ENCODE measurements at places on chromosomes 2 and 18.

DNA sequence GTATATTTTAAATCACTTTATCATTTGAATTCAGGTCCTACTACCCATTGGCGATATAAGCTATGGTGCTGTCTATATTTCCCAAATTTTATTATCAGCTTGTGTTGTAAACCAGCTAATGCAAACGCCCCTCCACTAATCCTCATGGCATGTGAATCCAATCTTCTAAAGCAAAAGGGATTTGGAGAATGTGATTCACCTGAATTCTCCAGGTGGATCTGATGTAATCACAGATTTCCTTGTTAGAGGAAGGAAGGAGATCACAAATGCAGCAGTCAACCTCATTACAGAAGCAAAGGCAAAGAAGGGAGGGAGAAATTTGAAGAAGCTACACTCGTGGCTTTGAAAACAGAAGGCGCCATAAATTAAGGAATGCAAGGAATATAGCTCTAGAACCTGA, 431.1 kb upstream of the CDH19 start:
- DNase-seq: no peak

GRCh38 chr2:156470975-156471583, 34.9 kb downstream of the GPD2 start:
- DNase-seq: no peak

DNA sequence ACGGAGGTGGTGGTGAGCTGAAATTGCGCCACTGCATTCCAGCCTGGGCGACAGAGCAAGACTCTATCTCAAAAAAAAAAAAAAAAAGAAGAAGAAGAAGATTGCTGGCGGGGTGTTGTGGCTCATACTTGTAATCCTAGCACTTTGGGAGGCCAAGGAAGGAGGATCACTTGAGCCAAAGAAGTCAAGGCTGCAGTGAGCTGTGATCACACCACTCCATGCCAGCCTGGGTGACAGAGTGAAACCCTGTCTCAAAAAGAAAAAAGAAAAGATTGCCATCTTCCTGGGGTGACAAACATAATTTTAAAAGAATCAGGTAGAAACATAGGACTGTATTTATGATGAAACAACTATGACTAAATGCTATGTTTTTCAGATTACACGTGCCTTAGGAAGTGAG, 55.1 kb upstream of the EML4 start:
- no peak for DNase-seq

DNA sequence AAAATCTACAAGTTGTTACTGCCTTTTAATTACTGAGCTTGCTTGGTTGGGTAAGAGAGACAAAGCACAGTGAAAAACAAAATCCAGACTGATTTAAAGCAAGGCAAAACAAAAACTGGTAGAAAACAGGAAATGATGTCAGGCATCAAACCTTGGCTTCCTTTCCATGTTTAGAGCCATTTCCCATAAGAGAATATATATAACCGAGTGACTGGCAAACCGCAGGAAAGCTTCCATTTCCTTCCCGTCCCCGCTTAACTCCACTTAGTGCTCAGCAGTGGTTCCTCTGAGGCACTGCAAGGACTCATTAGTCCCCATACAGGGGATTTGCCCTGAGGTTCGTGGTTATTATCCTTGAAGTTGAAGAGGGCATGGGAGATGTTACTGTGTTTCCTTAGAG, 446.3 kb downstream of the LPIN1 start:
- DNase-seq: no peak

- DNase-seq: no peak
Measured at GRCh38 chr2:168692132-168692744, 110.2 kb upstream of the NOSTRIN start.

GRCh38 chr2:64354857-64355680, 98.9 kb upstream of the LGALSL start:
- DNase-seq: no peak

DNA sequence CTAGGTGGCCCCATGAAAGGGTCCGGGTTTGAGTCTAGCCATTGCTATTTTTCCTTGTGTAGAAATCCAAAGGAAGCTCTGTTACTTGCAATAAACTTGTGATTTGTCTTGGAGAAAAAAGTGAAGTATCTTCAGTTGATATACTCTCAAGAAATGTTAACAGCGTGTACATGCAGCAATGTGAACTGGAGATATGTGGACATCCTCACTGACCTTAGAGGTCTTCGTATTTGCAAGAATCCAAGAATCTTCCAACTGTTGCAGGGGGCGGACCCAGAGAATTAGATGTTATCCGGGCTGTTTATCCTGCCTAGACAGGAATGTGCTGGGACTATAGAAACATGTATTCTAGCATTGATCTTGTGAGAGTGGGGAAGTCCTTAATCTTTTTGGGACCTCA, 187.6 kb downstream of the KCNS3 start:
- DNase-seq: no peak

DNA sequence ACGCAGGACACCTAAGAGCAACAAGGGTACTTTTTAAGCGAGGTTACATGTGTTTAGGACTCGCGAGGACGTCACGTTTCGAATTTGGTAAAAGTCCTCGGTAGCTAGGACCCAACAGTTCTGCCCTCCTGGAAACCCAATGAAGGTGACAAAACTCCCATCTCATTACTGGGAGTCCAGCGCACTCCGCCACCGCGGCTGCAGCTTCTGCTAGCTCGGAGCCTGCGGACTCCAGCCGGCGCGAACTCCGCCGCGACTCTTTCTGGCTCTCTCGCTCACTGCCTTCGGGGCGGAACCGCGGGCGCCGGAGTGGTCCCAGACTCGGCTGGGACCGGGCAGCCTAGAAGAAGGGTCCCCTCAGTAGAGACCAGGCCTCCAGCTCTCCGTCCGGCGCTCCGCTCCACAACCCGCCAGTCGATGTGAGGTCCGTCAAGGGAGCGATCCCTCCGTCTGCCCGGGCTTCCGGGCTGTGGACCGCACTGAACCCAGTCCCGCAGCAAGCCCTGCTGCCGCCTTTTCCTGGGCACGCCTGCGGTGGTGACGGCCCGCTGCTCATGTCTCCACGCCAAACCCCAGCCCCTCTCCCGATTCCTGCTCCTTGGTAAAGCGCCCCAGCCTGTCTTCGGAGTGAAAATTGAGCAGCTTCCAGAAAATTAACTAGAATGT, 3.0 kb upstream of the OSR1 start:
- DNase-seq: no peak

- no peak for DNase-seq
Measured at GRCh38 chr2:231745303-231746038, 35.6 kb downstream of the PDE6D start.

GRCh38 chr2:236562434-236562833, 7.2 kb upstream of the ACKR3 start:
- no peak for DNase-seq

DNA sequence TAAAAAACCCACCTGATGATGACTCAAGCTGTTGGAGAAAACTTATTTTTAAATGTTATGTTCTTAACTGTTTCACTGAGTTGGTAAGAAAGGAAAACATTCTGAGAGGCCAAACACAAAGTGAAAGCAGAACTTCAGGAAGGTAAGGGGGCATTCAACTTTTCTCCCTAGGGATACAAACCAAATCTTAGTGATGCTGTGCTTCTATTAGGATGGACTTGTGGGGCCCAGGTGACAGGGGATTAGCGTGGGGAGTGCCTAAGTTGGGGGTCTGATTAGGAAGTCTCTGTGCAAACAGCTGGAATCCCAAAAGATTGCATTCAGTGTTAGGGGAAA, 18.5 kb downstream of the PDCL3 start:
- no peak for DNase-seq

GRCh38 chr2:151799886-151800292, 28.3 kb downstream of the ARL5A start:
- DNase-seq: no peak

DNA sequence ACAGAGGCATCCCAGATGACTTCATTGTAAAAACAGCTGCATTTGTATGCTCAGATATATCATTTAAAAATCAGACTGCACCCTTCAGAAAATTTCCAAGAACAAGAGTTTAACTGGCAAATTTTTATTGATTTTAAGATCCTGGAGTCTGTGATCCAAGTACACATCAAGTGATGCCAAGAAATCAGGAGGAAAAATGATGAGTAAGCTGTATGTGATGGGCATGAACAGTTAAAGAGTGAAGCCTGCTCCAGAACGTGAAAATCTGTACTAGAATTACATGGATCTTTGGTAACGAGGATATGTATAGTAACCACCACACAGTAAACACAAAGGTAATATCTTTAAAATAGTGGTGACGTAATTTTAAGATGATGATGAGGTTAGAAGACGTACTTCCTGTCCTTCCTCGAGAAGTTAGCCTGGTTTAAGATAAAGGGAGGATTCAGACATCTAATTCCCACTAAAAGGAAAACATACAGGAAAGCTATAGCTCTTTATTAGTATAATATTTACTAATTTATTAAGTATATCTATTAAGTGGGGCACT, 1374.3 kb upstream of the DDX18 start:
- no peak for DNase-seq

GRCh38 chr18:9494778-9495331, 19.5 kb downstream of the RALBP1 start:
- DNase-seq: no peak

GRCh38 chr2:68157402-68158133, at the start of gene PNO1:
PNO1 (plus strand) TSS chr2:68157888; CDS start chr2:68157935, 47 bp downstream.
- DNase-seq: peak; percentile 85

DNA sequence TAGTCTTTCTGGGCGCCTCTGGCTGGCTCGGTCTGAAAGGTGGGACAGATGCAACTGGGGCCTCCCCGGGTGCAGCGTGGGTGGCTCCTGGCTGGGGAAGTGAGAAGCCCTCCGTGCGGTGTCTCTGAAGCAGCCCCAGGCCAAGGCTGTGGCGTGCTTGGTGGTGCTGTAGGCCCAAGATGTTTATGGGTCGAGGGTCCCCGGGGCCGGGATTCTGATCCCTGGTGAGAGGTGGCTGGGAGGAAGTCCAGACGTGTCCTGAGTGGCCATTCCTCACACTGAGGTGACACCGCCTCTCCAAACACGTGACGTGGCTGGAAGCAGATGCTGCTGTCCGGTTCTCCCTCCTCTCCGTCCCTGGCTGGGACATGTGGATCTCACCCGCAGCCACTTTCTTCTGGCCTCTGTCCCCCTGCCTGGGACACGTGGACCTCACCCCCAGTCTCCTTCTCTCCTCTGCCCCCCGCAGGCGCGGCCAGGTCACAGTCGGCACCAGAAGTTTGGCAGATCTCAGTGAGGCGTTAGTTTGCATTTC, 12.6 kb downstream of the RTP5 start:
- no peak for DNase-seq

DNA sequence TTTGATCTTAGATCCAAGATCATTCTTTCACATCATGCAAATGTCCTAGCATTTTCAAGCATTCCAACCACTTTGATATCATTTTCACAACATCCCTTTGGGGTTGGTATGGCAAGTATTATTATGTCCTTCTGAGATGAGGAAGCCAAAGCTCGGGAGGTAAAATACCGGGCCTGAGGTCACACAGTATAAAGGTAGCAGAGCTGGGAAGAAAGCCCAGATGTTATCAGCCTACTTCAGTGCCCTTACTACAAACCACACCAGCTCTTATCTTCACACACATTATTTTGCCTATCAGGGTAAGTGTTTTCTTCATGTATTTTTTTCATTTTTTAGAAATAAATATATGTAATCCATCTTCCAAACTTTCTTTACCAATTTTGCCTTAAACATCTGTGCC, 4.2 kb upstream of the B4GALT6 start:
- DNase-seq: no peak

- no peak for DNase-seq
Measured at GRCh38 chr2:157830696-157831570, 45.2 kb downstream of the ACVR1 start.

DNA sequence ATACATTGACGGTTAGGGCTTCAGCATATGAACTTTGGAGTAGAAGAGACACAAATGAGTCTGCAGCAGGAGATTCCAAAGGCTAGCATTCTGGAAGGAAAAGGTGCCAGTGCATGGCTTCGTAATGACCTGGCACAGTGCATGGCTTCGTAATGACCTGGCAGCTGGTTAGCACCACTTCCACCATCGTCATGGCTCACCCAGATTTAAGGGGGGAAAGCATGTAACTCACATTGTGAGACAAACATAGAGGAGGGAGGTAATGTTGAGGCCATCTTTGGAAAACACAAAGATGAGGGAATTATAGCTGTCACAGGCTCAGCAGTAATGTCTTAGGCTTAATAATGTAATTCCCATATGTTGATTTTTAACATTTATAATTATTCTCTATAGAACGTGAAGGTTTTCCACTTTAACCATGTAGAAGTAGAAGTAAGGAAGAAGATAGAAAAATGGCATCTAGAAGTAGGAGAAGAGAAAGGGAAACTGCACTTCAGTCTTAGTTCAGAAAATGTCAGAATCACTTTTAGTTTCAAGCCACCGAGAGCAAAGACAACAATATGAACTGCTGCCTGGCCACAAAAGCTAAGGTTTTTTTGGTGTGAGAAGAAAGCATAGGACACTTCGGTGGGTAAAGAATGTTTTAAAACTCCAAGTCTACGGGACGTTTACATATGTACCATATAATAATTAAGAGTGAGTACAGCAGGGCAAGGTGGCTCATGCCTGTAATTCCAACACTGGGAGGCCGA, 6.8 kb upstream of the STK25 start:
- no peak for DNase-seq

GRCh38 chr2:208541989-208542464, 135.4 kb downstream of the PTH2R start:
- DNase-seq: no peak

DNA sequence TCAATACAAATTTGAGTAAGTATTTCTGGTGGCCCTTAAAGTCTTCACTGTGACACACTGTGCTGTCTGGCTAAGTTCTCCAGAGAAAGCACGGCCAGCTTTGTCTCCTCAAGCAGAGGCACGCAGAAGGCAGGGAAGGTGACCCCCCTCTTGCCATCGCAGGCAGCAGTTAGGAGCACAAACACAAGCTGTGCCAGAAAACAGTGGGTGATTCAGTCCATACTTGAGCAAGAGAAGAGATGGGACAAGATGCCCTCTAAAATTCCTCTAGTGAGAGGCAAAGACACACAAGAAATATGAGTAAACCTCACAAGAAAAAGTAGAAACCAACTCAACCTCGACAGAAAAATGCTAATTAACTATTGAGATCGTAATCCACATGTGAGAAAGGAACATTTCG, 9.8 kb downstream of the MCEE start:
- no peak for DNase-seq

- DNase-seq: no peak
Measured at GRCh38 chr2:22885245-22885644, 499.7 kb upstream of the KLHL29 start.

- DNase-seq: no peak
Measured at GRCh38 chr2:171630812-171631626, 56.2 kb upstream of the DYNC1I2 start.

DNA sequence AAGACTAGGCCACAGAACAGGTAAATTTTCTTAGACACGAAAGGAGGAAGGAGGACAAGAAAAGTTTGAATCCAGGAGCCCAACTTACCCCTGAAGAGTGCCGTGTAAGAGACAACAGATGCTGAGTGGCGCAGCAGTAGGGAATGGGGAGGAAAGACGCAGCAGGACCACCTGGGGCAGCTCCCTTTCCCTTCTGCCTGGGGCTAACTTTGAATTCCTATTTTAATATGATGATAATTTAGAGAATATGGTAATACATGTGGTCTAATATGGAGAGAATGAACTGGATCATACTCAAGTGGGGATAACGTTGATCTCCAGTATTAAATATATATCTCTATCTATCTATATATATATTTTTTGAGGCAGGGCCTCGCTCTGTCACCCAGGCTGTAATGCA, 69.3 kb downstream of the CLIP4 start:
- DNase-seq: no peak

- no peak for DNase-seq
Measured at GRCh38 chr18:7413906-7414305, 153.2 kb upstream of the PTPRM start.

Data from cerebellar nuclear complex (tissue), 1 donor.